Sciatic nerve (tissue), 2 donors: ENCODE measurements at places on chromosomes 13 and 19. TPM values are rescaled to one million over a fixed set of nuclear protein-coding genes. Genes with fewer than 3 reads are reported as not detected.

FGF21 gene
- total RNA-seq, result not detected

DNA sequence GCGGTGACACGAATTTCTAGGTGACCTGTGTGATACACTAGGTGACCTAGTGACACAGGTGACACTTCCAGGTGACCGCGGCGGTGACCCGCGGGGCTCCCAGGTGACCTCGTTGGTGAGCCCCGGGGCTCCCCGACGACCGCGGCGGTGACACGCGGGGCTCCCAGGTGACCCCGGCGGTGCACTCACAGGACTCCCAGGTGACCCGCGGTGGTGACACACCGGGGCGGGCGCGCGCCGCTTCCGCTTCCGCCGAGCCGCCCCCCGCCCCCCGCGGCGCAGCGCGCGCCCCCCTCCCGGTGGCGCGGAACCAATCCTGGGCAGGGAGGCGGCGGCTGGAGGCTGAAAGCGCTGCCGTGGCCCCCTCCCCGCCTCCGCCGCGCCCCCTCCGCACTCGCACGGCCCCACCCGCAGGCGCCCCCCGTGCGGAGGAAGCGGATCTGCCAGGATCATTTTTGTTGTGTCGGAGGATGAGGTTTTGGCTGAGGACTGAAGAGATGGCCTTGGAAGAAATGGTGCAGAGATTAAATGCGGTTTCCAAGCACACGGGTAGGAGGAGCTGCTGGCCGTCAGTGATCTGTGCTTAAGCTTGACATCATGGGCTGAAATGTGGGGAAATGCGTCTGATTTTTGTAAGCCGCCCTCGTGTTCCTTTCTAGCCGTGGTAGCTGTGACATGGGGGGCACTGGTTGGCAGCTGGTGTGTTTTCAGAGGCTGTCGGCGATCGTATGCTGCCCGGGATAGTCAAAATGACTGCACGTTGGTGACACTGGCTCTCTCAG lies at the start of gene MCF2L:
MCF2L (plus strand) TSS at position 305 of the 782 bp plus-strand sequence; CDS start at position 471, 166 bp downstream.
- peak; percentile 43 for DNase-seq

DNA sequence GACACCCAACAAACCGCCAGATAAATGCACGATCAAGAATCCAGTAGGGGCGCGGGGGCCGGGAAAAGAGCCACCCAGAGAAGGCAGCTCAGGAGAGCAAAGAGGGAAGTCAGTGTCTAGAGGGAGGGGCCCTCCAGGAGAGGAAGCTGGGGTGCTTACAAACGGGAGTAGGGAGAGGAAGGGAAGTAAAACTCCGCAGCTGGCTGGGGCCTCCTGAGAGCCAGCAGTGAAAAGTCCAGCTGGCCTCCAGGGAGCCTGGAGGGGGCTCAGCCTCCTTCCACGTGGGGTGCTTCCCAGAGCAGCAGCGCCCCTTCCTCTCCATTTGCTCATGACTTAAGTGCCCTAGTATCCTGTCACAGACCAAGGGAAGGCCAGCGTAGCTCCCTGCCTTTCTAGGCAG lies 51.8 kb downstream of the TMED1 start:
- DNase-seq, result no peak

GRCh38 chr13:110652231-110652730 lies 36.9 kb downstream of the NAXD start:
- no peak for DNase-seq

- DNase-seq, result no peak
Measured at GRCh38 chr13:113088691-113089020, 16.9 kb upstream of the F7 start.
